ENCODE measurements at places on chromosomes 16 and 17.

DNA sequence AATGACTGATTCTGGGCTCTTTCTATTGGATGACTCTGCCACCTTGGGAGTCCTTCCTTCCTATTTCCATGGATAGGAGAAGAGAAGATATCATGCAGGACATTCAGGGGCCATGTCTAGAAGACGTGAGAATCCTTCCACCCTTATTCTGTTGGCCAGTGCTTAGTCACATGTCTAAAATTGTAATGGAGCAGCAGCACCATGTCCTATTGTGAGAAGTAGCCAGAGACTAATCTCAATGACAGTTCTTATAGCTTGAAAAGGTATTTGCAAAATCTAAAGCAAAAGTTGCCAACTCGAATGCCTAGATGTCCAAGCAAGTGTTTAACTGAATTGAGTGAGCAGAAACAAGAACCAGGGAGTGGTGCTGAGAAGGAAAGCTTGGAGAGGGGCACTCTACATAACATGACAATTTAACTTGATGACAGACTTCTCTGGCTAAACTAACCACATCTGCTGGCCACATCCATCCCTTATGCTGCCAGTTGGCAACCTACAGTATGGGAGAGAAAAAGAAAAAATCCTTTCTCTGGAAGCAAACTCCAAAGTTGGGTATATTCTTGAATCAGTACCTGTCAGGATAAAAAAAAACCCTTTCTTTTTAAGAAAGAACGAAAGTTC is 225.7 kb downstream of the CDH13 start:
- no peak for DNase-seq

DNA sequence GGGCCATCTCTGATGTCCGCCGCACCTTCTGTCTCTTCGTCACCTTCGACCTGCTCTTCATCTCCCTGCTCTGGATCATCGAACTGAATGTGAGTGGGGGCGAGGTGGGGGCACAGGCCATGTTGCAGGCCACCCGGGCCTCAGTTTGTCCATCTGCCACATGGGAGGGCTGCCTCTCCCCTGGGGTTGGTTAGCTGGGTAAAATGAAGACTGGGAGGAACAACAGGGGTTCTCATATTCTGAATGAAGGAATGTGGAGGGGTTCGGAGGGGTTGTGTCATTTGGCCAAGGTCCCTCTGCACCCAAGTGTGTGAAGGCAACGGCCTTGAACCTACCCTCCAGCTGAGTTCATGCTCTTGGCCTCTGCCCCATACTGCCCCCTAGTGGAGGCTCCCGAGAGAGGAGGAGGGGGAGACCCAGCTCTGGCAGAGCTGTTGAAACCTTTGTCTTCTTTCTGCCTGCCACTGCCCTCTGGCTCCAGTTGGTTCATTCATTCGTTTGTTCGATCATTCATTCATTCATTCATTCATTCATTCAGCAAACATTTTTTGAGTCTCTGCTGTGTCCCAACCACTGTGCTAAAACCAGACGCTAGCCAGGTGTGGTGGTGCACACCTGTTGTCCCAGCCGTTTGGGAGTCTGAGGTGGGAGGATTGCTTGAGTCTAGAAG is 11.4 kb upstream of the TCAP start:
- peak; percentile 66 for DNase-seq

GRCh38 chr16:80862160-80862705 is 57.8 kb upstream of the CDYL2 start:
- no peak for DNase-seq

GRCh38 chr17:27256225-27257030 is 37.5 kb upstream of the WSB1 start:
- DNase-seq, result no peak

GRCh38 chr17:2707721-2708584 is 3.6 kb downstream of the CLUH start:
- no peak for DNase-seq

- peak; percentile 38 for DNase-seq
These were observed 1.7 kb upstream of the SLC16A11 start for GRCh38 chr17:7045492-7046126.

- DNase-seq, result no peak
These were observed 40.0 kb upstream of the ENDOV start for GRCh38 chr17:80374732-80375585.

DNA sequence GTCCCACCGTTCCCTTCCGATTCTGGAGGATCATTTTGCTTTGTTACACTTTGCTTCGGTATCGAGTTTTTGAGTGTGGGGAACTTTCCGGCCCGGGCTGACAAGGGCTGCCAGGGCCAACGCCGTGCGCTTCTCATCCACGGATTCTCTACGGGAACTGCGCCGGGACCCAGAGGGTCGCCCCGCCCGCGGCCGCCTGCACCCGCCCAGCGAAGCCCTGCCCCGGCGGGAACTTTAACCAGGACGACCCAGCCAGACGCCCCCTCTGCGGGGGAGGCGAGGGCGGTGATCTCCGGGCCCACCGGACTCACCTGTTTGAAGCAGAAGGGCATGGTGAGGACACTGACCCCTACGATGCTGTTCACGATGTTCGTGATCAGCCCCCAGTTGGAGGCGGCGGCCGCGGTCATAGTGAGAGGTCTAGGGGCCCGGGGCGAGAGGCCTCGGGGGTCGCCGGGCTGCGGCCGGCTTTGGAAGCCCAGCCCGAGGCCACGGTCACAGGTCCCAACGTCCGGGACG is 536 bp downstream of the SLC38A10 start:
- no peak for DNase-seq

GRCh38 chr17:42608305-42609181 is 631 bp downstream of the RETREG3 start:
- DNase-seq, result no peak

DNA sequence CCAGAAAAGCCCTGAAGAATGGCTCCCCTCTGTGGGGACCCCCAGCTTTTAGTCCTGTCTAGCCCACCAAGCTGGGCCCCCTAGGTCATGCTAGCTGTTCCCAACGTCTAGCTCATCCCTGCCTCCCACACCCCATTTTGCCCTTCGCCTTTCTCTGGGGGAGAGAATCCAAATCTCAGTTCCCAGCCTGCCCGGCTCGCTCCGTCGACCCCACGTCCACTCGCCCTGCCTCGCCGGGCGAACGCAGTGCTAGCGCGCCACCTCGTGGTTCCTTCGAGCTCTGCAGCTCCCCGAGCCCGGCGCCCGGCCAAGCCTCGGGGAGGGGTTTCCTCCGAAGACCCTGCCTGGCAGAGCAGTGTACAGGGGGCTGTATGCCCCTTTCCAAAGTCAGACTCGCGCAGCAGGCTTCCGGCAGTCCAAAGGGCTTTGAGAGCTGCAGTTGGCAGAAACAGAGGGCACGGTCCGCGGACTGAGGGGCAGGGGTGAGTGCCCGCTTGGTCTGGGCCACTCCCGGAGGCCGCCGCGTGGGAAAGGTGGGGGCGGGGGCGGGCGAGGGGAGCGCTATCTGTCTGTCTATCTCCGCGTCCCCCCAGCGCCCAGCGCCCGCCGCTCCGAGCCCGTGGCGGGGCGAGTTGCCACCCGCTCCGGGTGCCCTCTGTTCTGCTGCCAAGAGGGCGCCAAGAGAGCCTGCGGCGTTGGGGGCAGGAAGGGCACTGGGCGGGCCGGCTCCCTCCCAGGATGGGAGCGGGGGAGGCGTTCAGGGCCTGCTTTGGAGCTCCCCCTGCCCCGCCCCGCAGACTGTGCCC is 1.7 kb upstream of the DLX3 start:
- DNase-seq, result peak; percentile 74

DNA sequence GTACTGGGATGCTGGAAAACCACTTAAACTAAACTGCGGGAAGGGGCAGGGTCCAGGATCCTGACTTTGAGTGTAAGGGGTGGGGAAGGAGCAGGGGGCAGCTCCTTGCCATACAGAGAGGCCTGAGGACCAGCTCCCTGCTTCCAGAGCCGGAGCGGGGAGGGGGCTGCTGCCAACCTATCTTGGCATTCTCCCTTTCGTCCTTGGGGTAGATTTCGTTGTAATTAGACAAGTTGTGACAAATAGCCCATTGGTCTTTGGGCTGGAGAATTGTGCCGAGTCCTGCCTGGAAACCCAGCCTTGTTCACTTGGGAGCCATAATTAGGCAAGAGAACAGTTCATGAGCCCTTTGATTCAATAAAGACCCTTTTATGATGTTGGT is 175.5 kb downstream of the RAB11FIP4 start:
- DNase-seq, result no peak

- no peak for DNase-seq
These were observed 107.5 kb downstream of the NOG start for GRCh38 chr17:56700919-56701420.

DNA sequence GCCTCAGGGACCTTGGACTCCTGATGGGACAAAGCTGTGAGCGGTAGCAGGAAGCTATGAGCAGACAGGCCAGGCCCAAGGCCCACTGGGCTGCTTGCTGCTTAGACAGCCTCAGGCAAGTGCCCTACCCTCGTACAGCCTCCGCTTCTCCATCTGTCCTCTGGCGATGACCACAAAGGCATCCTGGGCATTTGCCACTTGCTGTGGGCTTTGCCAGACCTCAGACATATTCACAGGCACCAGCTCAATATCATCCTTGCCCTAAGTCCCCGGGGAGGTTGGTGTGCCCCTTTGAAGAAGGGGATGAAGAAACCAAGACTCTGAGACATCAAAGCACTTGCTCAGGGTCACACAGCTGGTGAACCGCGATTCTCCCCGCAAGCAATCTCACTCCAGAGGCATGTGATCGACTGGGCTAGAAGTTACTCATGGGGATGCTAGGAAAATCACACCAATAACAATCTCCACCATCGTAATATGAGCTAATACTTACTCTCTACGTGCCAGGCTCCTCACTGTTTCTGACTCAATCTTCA is 21.7 kb downstream of the PPL start:
- no peak for DNase-seq

- no peak for DNase-seq
These were observed 180.9 kb downstream of the AIPL1 start for GRCh38 chr17:6254036-6254435.

GRCh38 chr17:56973520-56973919 is 4.4 kb upstream of the SCPEP1 start:
- no peak for DNase-seq

DNA sequence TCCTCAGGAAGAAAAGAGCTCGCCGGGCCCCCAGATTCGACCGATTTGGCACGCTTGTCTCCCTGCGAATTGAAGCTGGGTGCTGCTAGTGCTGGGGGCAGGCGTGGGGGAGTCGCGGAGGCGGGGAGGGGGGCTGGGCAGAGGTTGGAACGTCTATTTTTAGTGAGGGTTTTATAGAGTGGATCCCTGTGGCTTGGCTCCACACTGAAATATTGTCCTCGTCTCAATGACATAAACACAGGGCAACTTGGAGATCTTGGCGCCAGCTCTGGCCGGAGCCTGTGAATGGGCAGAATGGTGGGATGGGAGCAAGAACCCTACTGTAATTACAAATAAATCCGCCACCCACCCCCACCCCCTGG is 15.7 kb upstream of the NOG start:
- DNase-seq, result no peak

GRCh38 chr17:69093279-69093789 is 32.6 kb upstream of the ABCA9 start:
- DNase-seq, result no peak

GRCh38 chr17:33099252-33099651 is 107.6 kb downstream of the SPACA3 start:
- DNase-seq, result no peak

GRCh38 chr16:17354141-17354601 is 116.6 kb downstream of the XYLT1 start:
- no peak for DNase-seq

GRCh38 chr16:996681-997080 is 15.1 kb downstream of the SOX8 start:
- no peak for DNase-seq

- DNase-seq, result peak; percentile 48
These were observed 35.4 kb downstream of the CDRT15 start for GRCh38 chr17:14201021-14201987.

- DNase-seq, result peak; percentile 84
These were observed at the start of gene CAMKK1 for GRCh38 chr17:3893003-3893719. Gene CAMKK1 (minus strand): TSS chr17:3893053. CDS start chr17:3885687, 7,366 bp downstream.

- no peak for DNase-seq
These were observed 30.7 kb downstream of the CEP95 start for GRCh38 chr17:64537488-64537887.

GRCh38 chr17:38578229-38579082 is 27.3 kb downstream of the SRCIN1 start:
- no peak for DNase-seq

DNA sequence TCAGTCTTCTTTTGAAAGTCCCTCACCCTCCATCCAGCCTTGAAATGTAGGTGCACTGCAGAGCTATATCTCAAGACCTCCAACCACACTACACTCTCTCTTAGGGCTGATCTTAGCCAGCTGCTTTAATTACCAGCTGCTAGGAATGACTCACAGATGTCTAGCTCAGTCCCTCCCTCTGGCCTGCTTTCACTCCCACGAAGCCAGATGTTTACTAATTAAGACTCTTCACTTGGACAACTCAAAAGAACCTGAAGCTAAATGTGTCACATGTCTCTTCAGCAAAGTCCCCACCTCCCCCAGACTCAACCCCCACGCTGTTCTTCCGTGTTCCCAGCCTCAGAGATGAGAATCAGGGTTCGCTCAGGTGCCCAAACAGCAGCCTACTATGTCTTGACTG is 2.6 kb downstream of the GTF3C1 start:
- no peak for DNase-seq

- DNase-seq, result no peak
These were observed 11.7 kb upstream of the TAOK1 start for GRCh38 chr17:29378500-29378899.

DNA sequence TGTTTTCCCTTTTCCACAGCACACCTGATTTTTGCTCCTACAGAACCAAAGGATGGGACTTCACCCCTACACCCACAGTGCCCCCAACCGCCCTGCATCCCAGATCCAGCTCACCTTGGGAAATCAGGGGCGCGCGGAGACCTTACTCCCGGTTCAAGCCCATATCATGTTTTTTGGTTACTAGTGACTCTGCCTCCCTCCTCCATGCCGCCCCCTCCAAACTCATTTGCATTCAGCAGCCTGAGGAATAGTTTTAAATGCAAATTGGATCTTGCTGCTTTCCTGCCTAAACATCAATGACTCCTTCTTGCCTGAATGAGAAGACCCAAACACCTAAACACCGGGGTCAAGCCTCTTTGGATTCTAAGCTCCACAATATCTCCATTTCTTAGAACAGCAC is 331.8 kb downstream of the TMEM114 start:
- no peak for DNase-seq

DNA sequence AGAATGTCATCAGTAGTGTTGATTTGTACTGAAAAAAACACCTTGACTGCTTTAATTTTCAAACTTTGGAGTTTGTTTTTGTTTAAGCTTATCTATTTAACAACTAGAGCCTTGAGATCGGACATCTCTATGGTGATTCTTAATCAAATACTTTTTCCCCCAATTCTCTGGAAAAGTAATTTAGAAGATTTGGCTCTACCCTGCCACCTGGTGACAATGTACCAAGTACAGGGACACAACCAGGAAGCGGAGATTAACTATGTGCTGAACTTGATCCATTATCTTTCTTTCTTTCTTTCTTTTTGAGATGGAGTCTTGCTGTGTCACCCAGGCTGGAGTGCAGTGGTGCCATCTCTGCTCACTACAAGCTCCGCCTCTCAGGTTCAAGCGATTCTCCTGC is 30.8 kb downstream of the USP43 start:
- DNase-seq, result no peak

DNA sequence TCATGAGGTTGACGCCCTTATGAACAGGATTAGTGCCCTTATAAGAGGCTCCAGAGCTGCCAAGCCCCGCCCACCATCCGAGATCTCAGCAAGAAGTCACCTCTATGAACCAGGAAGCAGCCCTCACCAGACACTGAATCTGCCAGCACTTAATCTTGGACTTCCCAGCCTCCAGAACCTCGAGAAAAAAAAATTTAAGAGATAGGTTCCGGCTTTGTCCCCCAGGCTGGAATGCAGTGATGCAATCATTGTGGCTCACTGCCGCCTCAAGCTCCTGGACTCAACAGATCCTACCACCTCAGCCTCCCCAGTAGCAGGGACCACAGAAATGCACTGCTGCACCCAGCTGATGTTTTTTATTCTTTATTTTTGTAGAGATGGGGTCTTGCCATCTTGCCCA is 22.5 kb upstream of the ADCY9 start:
- DNase-seq, result no peak

All from stimulated activated CD4-positive, alpha-beta T cell treated with anti-CD3 and anti-CD28 coated beads, Interleukin-4, amount 100 ng/mL, for 4 hours (primary cell).